Posterior vena cava (tissue), 2 donors: ENCODE measurements at places on chromosomes 3 and 15. TPM values are rescaled to one million over a fixed set of nuclear protein-coding genes. Genes with fewer than 3 reads are reported as not detected.

Gene ATP10A
- total RNA-seq: 18.7 TPM

- no peak for DNase-seq
These were observed 197.2 kb downstream of the VGLL3 start for GRCh38 chr3:86793786-86794185.

GRCh38 chr3:38099518-38099917, 37.4 kb downstream of the ACAA1 start:
- no peak for DNase-seq

Gene EIF4E3
- total RNA-seq: 44.2 TPM

- DNase-seq: no peak
These were observed 1146.8 kb downstream of the TUSC7 start for GRCh38 chr3:117856354-117856753.

Gene CYP11A1
- total RNA-seq: 0.71 TPM

Gene LIPH
- total RNA-seq: not detected

DNA sequence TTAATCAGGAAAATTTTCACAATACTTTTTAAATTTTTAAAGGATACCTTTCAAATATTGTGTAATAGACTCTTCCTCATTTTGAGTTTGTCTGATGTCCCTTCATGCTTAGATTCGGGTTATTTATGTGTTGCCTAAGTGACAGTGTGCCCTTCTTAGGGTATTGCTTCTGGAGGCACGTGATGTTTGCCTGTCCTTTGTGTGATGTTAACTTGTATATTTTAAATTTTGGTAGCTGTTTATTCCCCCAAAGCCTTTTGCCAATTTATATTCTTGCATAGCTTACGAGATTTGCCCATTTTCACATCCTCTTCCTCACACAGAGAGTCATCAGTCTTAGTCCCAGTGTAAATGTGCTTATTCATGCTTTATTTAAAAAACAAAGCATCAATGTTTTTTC, 433.1 kb downstream of the EPHB1 start:
- DNase-seq: no peak

GRCh38 chr3:195040094-195040493, 230.9 kb downstream of the XXYLT1 start:
- DNase-seq: peak; percentile 75

DNA sequence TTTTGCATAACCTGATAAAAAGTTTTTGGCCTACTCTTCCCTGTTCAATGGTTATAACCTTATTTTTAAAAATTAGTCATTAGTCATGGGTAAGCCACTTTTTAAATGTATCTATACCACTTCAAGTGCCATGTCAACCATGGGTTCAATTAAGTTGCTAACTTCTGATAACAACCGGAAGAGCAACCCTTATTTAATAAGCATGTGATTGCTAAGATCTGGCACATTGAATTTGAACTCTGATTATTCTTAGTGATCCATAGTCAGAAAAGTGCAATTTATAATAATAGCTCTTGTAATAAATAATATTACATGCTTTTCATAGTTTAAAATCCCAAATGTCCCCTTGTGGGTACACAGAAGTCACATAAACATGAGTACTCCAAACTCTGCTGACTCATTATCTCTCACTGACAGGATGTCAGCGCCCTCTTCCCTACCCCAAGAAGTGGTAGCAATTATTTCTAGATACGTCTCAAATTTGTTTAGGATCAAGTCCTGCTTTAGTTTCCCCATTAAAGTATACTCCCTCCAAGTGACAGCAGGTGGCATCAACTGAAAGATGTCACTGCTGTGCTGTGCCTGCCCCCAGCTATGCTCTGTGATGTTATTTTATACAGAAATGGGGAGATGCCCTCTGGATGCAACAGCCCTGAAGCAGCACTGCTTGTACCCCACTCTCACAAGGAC, 18.6 kb downstream of the SAMD7 start:
- no peak for DNase-seq

- DNase-seq: no peak
These were observed 80.4 kb downstream of the TGFBR2 start for GRCh38 chr3:30686799-30687198.

DNA sequence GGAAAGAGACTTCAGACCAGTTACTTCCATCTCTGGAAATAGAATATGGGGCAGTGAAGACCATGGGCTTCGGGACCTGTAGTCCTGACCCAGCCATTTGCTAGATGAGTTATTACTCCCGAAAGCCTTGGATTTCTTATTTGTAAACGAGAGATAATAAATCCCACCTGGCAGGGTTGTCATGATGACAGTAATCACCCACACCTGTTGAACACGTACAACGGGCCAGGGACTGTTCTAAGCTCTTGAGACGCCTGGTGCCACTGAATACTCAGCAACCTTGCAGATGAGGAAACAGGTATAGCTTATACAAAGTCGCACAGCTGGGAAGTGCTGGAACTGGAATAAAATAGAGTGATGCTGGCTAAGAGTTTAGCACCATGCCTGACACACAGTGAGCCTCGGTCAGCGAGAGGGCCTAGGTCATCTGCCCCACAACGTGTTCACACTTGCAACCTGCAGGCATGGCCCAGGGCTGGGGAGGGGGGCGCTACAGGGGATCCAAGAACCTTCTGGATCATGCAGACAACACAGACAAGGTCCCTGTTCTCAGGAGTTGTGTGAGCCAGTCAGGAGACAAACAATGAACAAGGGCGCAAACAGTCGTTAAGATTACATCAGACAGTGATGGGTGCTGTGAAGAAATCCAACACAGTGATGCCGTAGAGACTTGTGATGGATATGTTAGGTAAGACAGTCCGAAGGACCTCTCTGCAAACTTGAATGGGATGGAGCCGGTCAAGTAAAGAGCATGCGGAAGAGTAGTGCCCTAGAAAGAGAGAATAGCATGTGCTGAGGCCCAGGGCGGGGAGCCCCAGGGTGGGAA, 89.2 kb downstream of the CORO2B start:
- no peak for DNase-seq
